HFFc6 (cell line): ENCODE measurements at places on chromosomes 3 and 15.

DNA sequence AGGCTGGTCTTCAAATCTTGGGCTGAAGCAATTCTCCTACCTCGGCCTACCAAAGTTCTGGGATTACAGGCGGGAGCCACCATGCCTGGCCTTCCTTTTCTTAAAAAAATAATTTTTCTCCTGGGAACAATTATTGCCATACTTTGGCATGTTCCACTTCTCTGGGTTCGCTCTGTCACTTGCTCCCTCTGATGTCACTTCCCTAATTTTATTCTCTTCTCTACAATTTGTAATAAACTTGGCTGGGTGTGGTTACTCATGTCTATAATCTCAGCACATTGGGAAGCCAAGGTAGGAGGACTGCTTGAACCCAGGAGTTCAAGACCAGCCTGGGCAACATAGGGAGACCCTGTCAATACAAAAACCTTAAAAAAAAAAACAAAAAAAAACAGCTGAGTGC, 6.1 kb upstream of the IMPDH2 start:
- no peak for DNase-seq

- DNase-seq, result no peak
These were observed 2.2 kb upstream of the CCR5 start for GRCh38 chr3:46368569-46368968.

DNA sequence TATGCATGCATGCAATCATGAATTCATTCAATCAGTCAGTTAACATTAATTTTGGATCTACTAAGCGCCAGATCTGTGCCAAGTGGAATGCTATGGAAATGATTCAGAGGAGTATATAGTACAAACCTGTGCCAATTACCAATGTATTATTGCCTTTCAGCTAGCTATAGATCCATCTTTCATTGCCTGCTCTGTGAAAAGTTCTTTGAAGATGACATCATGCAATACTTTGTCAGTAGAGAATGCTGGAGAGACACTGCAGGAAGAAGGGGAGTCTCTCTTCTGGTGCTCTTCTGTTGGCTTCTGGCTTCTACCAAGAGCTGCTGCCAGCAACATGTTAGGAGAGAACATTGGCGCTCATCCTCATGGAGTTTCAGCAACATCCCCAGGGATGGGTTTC, 81.0 kb upstream of the LMCD1 start:
- no peak for DNase-seq

DNA sequence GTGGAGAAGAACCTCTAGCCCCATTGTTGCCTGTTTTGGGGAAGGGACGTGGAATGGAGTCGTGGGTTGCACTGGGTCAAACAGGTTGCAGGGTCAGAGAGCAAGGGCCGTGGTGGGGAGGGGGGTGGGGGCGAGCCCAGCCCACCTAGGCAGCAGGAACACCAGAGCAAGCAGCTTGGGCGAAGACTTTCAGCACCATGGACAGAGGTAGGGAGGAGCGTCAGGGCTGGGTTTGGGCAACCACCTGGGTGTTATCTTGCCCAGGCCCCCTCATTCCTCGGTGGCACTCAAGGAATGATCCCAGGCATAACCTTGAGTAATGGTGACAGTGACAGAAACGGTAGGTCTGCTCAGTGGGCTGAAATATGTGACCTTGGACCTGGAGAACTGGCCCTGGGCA, 45.9 kb upstream of the TMEM115 start:
- DNase-seq, result no peak

DNA sequence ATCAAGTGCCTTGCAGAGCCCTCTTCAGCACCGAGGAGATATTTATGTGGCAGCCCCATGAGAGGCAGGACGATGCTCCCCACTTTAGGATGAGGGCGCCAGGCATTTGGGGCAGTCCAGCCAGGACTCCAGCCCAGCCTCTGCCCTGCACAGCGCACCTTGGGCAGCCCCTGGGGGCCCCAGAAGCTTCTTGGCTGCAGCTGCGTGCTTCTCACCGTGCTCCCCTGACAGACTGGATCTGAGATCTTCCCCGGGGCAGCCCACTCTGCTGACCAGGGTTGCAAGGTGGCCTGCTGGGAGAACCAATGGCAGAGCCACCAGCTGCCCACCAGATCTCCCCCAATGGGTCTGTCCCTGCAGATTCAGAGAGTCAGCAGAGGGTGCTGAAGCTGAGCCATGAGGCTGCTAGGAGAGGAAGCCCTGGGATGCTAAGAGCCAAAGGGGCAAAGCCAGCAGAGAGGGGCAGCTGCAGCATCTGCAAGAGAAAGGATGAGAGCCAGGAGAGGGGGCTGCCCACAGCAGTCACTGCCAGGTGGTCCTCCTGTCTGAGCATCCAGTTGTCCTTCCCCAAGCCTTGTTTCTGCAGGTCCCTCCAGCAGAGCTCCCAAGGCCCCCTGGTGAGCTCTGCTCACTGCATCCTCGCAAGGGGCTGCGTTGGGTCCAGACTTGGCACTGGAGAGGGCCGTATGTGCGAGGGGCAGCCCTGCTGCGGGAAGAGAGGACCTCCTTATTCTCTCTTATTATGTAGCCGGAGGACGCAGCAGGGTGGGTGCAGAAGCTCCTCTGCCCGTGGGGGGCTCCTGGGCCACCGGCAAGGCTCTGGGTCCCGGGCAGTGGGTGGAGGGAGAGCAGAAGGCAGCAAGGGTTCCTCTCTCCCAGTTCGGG, 14.7 kb upstream of the KLF13 start:
- DNase-seq, result no peak

DNA sequence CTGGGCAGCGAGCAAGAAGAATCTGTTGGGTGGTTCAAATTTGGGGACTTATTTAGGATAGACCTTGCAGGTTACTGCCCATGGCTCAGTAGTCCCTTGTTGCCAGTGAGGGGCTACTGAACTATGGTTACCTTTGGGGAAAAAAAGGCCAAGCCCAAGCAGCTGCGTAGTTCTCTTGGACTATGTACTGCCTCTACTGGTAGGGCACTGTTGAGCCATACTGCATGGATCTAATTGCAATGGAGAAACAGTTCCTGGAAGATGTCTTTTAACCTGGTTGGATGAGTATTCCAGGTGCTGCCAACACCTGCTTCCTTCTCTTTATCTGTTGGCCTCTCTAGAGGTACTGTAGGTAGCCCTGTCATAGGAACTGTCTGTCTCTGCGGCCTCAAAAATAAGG, 671.9 kb upstream of the CBLB start:
- DNase-seq, result no peak

- DNase-seq, result no peak
These were observed 190.9 kb upstream of the CFAP20DC start for GRCh38 chr3:59240666-59241255.

DNA sequence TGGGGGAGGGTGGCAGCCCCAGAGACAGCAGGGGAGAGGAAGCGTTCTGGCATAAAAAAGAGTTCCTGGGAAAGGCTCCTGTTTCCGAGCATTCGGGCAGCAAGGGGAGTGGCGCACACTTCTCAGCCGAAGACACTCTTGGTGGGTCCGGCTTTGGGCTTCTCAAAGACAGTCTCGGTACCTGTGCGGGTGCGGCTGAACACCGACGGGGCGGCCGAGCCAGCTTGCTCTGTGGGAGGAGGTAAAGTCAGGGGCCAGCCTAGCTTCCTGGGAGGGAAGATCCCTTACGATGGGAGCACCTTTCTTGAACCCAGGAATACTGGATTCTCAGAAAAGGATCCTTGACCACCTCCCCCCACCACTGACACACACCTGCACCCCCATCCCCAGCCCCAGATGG, 1.6 kb downstream of the MUSTN1 start:
- no peak for DNase-seq

GRCh38 chr3:108150200-108150599, 59.4 kb upstream of the CD47 start:
- DNase-seq, result no peak

GRCh38 chr3:138688871-138689299, 80.3 kb downstream of the FAIM start:
- no peak for DNase-seq
